ENCODE measurements at places on chromosomes 13 and 19. TPM values are rescaled to one million over a fixed set of nuclear protein-coding genes. Genes with fewer than 3 reads are reported as not detected.

DNA sequence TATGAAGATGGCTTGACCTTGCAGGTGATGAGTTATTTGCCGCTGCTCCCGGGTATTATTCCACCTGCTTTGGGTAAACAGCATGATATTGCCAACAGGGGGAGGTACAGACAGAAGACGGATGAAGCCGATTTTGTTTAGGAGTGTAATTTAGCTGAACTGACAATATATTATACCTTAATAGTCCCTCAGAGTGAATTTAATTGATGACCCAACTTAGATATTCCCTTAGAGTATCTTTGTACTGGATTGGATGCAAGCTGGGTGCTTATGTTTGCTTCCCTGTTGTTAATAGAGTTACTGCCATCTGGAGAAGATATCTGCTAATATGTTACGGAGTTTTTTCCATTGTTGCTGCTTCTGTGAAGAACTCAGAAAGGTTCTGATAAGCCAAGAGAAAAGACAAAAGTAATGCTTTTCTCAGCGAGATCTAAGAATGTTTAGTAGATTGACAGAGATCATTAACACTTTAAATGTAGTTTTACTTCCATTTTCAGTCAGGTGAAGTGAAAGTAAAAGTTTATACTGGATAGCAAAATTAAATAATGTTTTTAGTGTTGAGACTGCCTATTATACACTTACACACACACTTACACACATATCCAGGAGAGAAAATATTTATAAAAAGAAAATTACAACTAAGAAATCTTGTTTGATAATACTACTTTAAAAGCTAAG, 2220.8 kb upstream of the PCDH20 start:
- no peak for DNase-seq

DNA sequence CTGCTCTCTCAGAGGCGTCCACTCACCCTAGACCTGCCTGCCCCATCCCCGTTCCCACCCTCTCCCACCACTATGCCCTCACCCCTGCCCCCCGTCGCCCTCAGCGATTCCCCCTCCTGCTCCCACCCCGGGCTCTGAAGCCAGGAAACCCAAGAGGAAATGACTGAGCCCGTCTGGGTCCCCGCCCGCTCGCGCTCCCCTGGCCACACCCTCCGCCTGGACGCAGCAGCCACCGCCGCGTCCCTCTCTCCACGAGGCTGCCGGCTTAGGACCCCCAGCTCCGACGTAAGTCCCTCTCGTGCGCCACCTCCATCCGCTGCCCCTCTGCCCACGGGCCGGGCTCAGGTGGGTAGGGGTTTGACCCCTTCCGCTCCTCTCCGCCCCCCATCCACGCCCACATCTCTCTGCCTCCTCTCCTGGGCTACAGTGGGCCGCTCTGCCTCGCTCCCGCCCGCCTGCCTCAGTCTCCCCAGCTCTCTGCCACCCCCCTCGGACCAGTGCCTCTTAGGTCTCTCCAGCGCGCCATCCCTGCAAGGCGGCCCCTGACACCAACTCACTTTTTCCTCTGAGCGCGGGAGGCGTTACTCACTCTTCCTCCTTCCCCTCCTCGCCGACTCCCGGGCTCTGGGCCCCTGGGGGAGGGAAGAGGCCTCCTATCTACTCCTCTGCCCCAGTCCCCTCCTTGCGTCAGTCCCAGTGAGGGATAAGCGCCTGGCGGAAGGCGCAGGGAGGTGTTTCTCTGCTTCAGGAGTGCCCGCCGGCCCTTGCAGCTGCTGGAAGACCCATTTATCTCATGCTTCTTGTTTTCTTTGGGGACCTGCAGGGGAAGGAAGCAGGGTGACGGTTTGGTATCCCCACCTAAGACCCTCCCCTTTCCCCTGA, at the start of gene FXYD5:
Gene FXYD5 (plus strand): TSS at position 211 of the 882 bp plus-strand sequence. CDS start 816 bp downstream, outside the sequence.
- peak; percentile 63 for DNase-seq

DNA sequence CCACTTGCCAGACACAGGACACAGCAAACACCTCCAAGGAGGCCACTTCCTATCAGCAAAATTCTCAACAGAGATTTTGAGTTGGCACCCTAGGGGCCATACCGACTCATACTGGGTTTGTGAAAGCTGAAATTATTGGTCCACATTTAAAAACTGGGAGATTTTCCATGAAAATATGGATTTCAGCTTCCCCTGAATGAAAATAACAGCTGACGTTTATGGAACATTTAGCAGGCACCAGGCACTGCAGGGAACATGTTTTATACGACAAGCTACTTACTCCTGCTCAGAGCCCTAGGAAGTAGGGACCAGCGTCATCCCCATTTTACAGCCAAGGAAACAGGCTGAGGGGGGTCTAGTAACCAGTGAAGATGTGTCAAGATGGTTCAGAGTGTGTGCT, 169.3 kb downstream of the IER2 start:
- no peak for DNase-seq

DNA sequence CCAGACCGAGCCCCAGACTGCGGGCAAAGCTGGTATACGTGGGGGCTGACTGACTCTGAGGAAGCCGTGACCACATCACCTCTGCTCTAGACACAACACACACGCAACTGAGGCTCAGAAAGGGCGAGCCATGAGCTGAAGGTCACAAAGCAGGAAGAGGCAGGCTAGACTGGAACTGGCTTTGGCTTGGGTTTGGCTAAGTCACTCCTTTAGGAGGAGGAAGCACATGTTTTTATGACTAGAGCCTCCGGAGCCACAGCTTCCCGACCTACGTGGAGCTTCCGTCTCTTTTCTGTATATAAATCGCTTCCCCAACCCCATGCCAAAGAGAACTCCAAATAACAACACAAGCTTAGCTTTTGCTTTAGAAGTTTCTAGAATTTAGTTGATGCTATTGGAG, 48.0 kb downstream of the RFX2 start:
- peak; percentile 77 for DNase-seq

The ARHGAP33 gene
- total RNA-seq, result 10.1 TPM

GRCh38 chr13:85575110-85575509, 224.1 kb downstream of the SLITRK6 start:
- DNase-seq, result no peak

DNA sequence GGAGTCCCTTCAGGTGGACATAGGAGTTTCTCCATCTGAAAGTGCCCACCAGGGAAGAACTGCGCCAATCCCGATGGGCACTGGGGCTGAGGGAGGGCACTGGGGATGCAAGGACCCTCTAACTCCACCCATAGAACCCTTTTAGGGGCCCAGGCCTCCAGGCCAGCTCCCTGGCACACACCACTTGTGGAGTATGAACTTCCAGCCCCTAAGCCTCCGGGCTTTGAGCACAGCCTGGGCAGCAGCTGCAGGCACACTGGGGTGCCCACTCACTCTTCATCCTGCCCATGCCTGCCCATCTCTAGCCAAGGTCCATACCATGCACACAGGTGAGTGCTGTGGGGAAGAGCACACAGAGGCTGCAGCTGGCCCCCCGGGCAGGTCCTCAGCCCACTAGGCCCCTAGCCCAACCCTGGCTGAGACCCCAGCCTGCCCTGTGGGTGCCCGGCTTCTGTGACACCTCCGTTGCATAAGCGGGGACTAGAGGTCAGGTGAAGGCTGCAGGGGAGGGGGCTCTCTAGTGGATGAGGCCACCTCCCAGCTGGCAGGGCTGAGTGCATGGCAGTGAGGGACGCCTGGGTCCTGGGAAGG, 14.6 kb upstream of the SLC7A10 start:
- no peak for DNase-seq

DNA sequence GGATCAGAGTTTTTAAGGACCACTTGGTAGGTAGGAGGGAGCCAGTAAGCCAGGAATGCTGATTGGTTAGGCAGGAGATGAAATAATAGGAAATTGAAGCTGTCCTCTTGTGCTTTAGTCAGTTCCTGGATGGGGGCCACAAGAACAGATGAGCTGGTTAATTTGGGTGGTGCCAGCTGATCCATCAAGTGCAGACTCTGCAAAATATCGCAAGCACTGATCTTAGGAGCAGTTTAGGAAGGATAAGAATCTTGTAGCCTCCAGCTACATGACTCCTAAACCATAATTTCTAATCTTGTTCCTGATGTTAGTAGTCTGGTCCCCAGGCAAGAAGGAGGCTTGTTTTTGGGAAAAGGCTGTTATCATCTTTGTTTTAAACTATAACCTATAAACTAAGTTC, 117.9 kb upstream of the GPR12 start:
- DNase-seq, result no peak

The ELAVL3 gene
- total RNA-seq, result 0.61 TPM

DNA sequence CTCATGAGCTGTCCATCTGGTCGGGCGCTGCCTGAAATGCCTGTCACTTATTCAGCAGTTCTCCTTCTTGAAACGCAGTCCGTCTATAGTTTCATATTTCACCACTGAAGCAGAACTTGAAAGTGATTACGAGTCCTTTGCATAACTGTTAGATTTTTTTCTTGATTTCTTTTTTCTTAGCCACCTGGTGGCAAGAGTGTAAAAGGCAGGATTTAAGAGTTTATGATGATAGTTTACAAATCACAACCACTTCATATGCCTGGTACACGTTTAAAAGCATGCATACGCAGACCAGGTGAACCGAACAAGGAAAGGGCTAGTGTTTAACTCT, 45.8 kb downstream of the GGACT start:
- no peak for DNase-seq

DNA sequence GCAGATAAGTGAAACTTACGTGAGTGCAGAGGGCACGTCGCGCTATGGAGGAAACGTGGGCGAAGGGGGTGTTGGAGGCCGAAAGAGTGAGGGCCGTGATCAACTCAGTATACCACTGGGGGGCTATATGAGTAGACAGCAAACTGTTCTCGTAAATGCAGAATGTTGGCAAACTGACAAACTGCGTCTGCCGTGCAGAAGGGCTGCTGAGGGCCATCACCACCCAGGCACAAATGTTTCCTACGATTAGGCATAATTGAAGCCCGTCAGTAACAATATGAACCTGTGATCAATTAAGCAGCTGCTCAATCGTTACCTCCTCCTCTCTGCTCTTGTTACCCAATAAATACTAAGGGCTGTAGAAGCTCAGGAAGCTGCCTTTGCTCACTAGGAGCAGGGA, 17.3 kb upstream of the MADCAM1 start:
- DNase-seq, result no peak

The IZUMO4 gene
- 2.3 TPM for total RNA-seq

The ZIM2 gene
- total RNA-seq, result not detected

DNA sequence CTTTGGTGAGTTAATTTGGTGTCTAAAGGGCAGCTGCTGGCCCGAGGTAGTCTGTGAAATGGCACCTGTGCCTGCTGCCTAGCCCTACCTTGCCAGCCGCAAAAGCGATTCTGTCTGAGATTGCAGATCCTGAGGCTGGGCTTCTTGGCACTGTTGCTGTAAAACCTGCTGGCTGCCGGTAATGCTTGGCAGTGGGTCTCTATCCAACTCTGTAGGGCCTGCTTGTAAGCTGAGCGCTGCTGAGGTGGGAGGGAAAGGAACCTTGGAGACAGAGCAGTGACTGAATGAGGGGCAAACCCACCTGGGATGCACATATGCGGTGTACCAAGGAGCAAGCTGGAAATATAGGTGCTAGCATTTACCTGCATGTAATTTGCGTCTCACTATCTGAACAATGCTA, 11.7 kb downstream of the LCP1 start:
- no peak for DNase-seq

The ZNF723 gene
- not detected for total RNA-seq

DNA sequence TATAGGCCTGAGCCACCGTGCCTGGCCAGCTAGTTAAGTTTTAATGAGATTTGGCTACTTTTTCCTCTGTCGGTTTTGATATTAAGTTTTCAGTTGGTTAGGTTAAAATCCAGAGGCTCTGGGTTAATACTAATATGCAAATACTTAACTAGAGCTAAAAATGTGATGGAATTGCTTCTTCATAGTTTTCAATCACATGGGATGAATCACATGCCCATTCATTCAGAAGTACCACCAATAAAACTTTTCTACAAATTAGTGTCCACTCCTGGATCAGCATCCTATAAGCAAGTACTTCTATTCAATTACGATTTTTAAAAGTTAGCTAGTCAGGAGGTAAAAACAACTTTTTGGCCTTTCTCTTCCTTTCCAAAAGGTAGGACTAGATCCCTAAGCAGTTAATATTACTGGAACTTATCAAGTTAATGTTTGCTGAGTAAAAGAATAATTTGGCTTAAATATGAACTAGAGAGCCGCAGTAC, 4.3 kb downstream of the SLC25A30 start:
- no peak for DNase-seq

DNA sequence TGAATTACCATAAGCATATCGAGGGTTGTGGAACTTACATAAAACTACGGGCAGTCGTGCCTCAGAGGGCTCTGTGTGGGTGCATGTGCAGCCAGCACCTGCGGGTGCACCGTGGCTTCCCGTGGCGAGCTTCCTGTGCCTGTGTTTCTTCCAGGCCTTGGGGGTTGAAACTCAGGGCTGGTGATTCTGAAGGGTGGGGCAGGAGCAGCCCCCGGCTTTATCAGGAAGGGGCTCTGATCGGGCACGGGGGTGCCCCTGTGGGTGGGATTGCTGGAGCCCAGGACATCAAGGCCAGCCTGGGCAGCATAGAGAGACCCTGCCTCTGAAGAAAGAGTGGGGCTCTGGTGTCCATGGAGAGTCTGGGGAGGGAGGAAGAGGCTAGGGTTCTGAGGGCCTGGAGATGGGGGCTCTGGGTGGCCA, 11.1 kb downstream of the ATP4B start:
- DNase-seq, result no peak
